ENCODE measurements at places on chromosomes 1 and 21. TPM values are rescaled to one million over a fixed set of nuclear protein-coding genes. Genes with fewer than 3 reads are reported as not detected.

GUCA2A gene
- not detected for total RNA-seq

FCER1A gene
- total RNA-seq, result not detected

KRTAP10-11 gene
- total RNA-seq, result not detected

LRRN2 gene
- 2.3 TPM for total RNA-seq

CFAP126 gene
- not detected for total RNA-seq

C1orf116 gene
- 59.5 TPM for total RNA-seq

PALMD gene
- total RNA-seq, result 3.2 TPM

IGSF21 gene
- total RNA-seq, result not detected

ARHGAP30 gene
- total RNA-seq, result 28.6 TPM

HSD3B2 gene
- total RNA-seq, result 1.8 TPM

C1orf105 gene
- total RNA-seq, result not detected

RPTN gene
- total RNA-seq, result not detected

PDE9A gene
- total RNA-seq, result 31.2 TPM

OR2T35 gene
- total RNA-seq, result not detected

SPATA21 gene
- not detected for total RNA-seq

PLEKHN1 gene
- 29.2 TPM for total RNA-seq

PSMB2 gene
- 29.0 TPM for total RNA-seq

RNF220 gene
- total RNA-seq, result 76.3 TPM

CD52 gene
- total RNA-seq, result 10.7 TPM

RRP1 gene
- 14.0 TPM for total RNA-seq

YOD1 gene
- 13.5 TPM for total RNA-seq

PADI1 gene
- total RNA-seq, result not detected

SMIM1 gene
- total RNA-seq, result not detected

MCOLN3 gene
- total RNA-seq, result 0.89 TPM

LIPI gene
- total RNA-seq, result not detected

RIMKLA gene
- 11.6 TPM for total RNA-seq

S100A1 gene
- not detected for total RNA-seq

ADCY10 gene
- total RNA-seq, result not detected

DNAJC28 gene
- 0.58 TPM for total RNA-seq

PTGS2 gene
- total RNA-seq, result 46.9 TPM

SFN gene
- 84.3 TPM for total RNA-seq

BLZF1 gene
- total RNA-seq, result 10.7 TPM

PLA2G2D gene
- total RNA-seq, result not detected

CHD5 gene
- 0.45 TPM for total RNA-seq

HCN3 gene
- total RNA-seq, result 2.7 TPM

SELENBP1 gene
- 196 TPM for total RNA-seq

PLA2G2C gene
- total RNA-seq, result 1.3 TPM

AMIGO1 gene
- 1.7 TPM for total RNA-seq

KIF21B gene
- total RNA-seq, result 2.0 TPM

VWA1 gene
- 37.7 TPM for total RNA-seq

TTC24 gene
- not detected for total RNA-seq

CLEC20A gene
- total RNA-seq, result not detected

SPATA6 gene
- 20.9 TPM for total RNA-seq

ADAMTS4 gene
- total RNA-seq, result 10.4 TPM

All from stomach (tissue), 19 donors.